ENCODE measurements at places on chromosomes 6 and 20.

DNA sequence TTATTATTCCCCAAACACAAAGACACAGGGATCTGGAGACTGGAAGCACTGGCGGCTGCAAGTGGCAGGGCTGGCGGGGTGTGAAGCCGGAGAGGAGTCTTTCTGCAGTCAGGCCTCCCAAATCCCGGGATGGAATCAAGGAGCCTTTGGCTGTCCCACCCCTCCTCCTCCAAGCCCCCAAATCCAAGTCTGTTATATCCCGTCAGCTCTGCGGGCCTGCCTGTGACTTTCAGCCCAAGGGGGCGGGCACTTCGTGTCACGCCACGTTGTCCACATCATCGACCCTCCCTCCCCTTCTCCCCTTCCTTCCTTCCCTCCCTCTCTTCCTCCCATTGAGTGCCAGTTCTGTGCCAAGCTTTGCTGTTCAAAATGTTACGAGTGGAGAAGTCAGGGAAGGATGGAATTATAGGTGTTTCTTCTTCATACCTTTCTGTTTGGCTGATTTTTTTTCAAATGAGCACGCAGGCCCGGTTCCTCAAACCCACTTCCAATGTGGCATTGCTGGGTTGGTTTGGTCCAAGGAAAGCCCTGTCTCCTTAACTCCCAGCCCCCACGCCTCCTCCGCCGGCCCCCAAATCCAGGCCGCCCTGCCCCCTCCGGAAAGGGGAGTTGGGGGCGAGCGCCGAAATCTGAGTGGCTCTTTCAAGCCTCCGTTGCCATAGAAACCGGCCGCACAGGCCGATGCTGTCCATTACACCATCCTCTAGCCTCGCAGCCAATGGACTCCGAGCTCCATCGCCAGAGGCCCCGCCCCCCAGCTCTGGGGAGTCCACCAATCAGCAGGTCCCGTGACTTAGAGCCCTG, 12.7 kb downstream of the ZCCHC3 start:
- H3K36me3 ChIP-seq, result peaks cover 9% of the 10 kb centered on the region
- no peaks in the 10 kb centered on the region for H3K27me3 ChIP-seq
- H3K27ac ChIP-seq, result peak overlapping the region; percentile 99

DNA sequence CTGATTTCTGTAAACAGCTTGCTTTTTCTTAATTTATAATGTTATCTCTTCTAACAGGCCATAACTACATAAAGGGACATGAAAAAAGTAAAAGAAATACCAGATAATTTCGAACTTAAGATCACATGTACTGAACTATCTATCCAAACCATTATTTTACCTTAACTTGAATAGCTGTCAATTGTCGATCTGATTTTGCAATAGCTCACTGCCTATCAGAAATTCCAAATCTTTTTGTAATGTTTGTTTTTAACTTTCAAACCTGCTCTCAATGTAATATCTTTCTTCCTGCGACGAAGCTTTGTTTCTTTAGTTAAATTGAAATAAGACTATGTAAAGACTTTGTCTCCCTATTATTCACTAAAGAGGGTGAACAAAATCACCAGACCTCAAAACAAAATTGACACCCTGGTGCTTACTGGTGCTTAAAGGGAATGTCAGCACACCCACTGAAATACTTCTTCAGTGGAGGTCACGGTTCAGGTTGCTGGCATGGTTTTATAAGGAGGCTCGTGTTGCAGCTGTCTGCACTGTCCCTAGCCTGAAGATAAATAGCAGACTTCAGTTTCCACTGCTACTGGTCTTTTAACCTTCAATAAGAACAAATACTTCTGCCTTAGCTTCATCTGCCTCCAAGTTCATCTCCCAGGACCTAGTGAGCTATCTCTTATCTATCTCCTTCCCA, 117.5 kb upstream of the QKI start:
- H3K4me3 ChIP-seq, result no peak overlapping the region
- peaks cover 36% of the 10 kb centered on the region for H3K4me1 ChIP-seq
- H3K27me3 ChIP-seq, result peaks cover 4% of the 10 kb centered on the region

- H3K36me3 ChIP-seq, result no peaks in the 10 kb centered on the region
- H3K4me3 ChIP-seq, result peak overlapping the region; percentile 14
These were observed 529.2 kb upstream of the JARID2 start for GRCh38 chr6:14716499-14717146.

- no peak overlapping the region for H3K27ac ChIP-seq
- peak; percentile 57 for DNase-seq
- no peaks in the 10 kb centered on the region for H3K36me3 ChIP-seq
- peaks cover 32% of the 10 kb centered on the region for H3K4me1 ChIP-seq
- H3K27me3 ChIP-seq, result peaks cover 52% of the 10 kb centered on the region
These were observed 700 bp downstream of the GFOD1 start for GRCh38 chr6:13486679-13487121.

DNA sequence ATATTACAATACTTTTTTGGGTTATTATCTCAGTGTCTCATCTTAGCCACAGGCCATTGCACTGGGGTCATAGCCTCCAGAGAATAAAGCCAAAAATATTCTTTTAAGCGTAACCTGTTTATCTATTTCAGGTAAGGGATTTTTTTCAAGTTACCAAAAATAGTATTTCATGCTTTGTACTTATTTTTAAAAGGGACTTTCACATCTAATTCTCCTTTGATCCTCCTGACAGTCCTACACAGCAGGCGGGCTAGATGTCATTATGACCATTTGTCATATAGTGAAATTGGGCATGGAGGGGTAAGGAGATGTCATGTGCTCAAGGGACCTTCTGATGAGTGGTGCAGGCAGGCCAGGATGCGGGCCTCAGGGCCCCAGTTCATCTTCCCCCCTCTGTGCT, 68.9 kb downstream of the TBC1D7 start:
- peaks cover 18% of the 10 kb centered on the region for H3K36me3 ChIP-seq
- H3K4me1 ChIP-seq, result no peaks in the 10 kb centered on the region
- no peak overlapping the region for H3K4me3 ChIP-seq
- peaks cover 10% of the 10 kb centered on the region for H3K27me3 ChIP-seq
- no peak overlapping the region for H3K27ac ChIP-seq

DNA sequence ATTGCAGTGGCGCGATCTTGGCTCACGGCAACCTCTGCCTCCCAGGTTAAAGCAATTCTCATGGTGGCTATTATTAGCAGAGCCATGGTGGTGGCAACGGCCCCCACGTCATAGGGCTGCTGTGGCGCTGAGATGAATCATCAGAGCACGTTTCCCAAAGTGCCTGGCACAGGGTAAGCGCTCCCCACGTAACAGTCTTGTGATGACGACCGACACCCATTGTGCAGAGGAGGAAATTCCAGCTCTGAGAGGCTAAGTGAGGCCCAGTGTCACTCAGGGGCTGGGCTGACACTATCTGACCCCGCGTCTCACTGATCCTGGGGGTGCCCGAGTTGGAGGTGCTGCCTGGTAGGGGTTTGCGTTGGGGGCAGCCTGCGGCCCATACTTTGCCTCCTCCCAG, 16.2 kb downstream of the SUN5 start:
- H3K36me3 ChIP-seq, result no peaks in the 10 kb centered on the region
- DNase-seq, result no peak
- no peak overlapping the region for H3K4me3 ChIP-seq
- H3K27ac ChIP-seq, result no peak overlapping the region

GRCh38 chr6:136656121-136656520, 105.9 kb upstream of the MAP7 start:
- H3K27ac ChIP-seq, result no peak overlapping the region
- no peaks in the 10 kb centered on the region for H3K36me3 ChIP-seq
- DNase-seq, result no peak
- H3K4me3 ChIP-seq, result no peak overlapping the region
- no peaks in the 10 kb centered on the region for H3K4me1 ChIP-seq
- H3K27me3 ChIP-seq, result peaks cover 5% of the 10 kb centered on the region

DNA sequence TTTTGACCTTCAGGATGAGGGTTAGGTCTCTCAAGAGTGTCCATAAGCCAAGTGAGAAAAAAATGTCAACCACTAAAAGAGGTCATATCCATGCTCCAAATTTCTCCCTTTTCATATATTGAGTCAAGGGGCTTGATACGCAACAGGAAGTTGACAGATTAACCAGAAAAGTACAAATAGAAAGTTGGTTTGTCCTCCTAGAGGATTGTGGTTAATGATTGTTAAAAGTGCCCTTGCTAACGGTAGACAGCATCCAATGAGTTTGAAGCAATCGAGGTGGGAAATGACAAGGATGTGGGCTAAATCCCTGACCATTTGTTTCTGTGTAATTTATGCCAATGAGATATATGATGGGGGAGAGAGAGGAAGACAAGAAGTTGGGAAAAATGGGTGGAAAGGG, 18.1 kb upstream of the HBS1L start:
- H3K27ac ChIP-seq, result no peak overlapping the region
- no peak for DNase-seq
- H3K4me1 ChIP-seq, result no peaks in the 10 kb centered on the region

GRCh38 chr6:92989656-92990055, 429.7 kb downstream of the EPHA7 start:
- H3K27ac ChIP-seq, result no peak overlapping the region
- no peaks in the 10 kb centered on the region for H3K36me3 ChIP-seq
- peaks cover 7% of the 10 kb centered on the region for H3K4me1 ChIP-seq
- no peaks in the 10 kb centered on the region for H3K27me3 ChIP-seq
- H3K4me3 ChIP-seq, result no peak overlapping the region

GRCh38 chr6:158608221-158608620, 36.3 kb downstream of the DYNLT1 start:
- peaks cover 35% of the 10 kb centered on the region for H3K36me3 ChIP-seq
- peaks cover 12% of the 10 kb centered on the region for H3K4me1 ChIP-seq
- no peak overlapping the region for H3K27ac ChIP-seq

Data from nephron progenitor cell (in vitro differentiated cells).